Endothelial cell (in vitro differentiated cells): ENCODE measurements at places on chromosomes 6 and 20. TPM values are rescaled to one million over a fixed set of nuclear protein-coding genes. Genes with fewer than 3 reads are reported as not detected.

PLN gene
- not detected for total RNA-seq

MAS1L gene
- total RNA-seq: not detected

SMOC2 gene
- total RNA-seq: not detected

PPIL6 gene
- 0.95 TPM for total RNA-seq

ARFGAP1 gene
- 106 TPM for total RNA-seq

GATA5 gene
- total RNA-seq: not detected

TCF19 gene
- 17.2 TPM for total RNA-seq

DNA sequence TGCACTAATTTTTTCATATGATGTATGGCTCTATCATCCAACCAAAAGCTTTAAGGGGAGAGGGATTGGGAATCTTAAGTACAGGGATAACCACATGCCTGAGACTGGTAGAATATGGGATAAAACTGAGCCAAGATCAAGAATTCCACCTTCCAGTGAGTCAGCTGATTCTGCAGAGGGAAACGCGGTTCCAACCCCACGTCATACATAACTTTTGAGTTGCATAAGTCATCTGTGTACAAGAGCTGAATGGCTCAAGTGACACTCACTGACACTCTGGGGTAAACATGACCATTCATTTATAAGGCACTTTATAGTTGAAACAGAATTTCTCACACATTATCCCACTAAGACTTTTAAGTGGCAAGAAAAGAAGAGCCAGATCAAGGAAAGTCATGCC is 16.4 kb downstream of the TRIM27 start:
- no peak for DNase-seq

DNA sequence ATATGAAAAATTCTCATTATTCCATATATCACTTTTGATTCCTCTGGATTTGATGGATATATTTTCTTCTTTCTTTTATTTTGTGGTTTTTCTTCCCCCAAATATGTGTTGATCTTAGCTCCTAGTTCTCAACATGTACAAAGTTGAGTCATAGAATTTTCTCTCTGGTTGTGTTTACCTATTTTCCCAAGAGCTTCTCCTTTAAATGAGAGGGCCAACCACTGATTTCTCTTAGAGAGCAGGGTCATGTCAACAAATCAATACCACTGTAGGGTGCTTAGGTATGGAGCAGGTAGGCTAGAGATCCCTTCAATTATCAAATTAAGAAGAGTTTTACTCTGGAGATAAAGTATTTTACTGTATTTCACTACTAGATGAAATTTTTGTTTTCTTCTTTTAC is 145.7 kb downstream of the BMP5 start:
- no peak for DNase-seq

- DNase-seq: no peak
Measured at GRCh38 chr20:13141546-13141945, 79.5 kb upstream of the ISM1 start.

- DNase-seq: no peak
Measured at GRCh38 chr6:100899202-100899601, 18.1 kb upstream of the ASCC3 start.

DNA sequence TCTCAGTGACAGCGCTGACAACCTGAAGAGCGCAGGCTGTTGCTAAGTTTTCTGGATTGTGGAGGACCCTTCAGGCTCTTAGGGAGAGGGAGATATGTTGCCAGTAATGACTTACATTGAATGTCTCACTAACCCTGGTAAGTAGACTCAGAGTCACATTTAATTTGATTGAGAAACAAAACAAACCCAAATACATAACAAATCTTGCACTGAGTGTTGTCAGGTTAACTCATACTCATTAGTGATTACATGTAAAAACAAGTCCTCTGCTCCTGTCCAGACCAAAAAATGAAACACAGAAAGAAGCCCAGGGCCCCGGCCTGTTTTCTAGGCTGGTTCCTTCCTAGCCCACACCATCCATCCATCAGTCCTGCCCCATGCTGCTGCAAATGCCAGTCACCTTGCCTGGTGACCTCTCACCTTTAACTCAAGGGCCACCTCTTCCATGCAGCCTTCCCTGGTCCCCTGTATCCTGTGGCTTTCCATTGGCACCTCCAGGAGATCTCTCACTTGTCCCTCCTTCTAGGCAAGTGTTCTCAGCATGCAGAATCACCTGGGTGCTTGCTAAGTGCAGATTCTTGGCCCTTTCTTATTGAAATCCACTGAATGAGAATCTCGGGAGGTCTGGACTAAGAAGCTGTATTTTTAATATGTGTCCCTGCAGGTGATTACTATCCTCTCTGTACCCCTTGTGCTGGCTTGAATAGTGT is 34.7 kb upstream of the ERVFRD-1 start:
- DNase-seq: no peak

DNA sequence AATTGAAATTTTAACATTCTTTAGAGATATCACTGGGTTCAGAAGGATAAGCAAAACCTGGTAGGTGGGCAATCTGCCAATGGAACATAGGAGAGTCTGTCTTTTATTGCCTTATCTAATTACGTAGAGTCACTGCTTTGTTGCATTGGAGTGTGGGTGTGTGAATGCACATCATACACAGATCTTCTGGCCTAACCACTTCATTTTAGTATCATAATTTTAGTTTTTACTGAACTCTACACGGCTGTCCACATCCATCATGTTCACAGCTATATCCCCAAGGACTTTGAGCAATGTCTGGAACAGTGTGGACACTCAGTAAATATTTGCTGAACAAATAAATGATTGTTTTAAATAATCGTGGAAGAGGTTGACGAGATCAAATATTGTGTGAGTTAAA is 104.6 kb upstream of the AKIRIN2 start:
- no peak for DNase-seq

GRCh38 chr6:107331409-107332386 is 127.7 kb downstream of the PDSS2 start:
- DNase-seq: no peak

DNA sequence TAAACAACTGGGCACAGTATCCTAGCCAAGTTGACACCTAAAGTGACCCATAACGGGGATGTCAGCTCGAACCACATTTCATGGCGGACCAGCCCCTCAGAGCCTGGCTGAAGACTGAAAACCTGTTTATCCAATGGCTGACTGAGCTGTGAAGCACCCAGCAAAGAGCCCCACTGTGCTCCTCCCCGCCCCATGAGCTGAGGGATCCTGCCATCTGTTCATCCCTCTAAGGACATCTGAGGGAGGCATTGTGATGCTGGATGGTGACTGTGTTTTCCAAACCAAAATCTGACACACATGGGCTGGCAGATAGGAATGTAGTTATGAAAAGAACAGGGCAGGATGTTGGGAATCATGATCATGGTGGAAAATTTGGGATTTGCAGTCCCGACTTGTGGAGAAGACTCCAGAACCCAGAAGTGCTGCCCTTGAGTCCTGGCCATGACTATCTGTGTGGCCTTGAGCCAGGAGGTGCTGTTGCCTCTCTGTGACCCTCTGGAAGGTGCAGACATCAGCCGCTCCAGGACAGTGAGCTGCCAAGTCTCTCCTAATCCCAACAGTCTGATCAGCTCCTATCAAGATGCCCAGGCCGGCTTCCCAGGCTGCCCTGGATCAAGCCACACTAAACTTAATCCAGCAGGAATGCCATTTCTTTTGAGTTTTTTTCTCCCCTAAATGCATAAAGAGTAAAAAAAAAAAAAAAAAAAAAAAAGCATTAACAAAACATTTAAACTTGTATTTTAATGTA is 5.7 kb downstream of the EDN3 start:
- DNase-seq: no peak

DNA sequence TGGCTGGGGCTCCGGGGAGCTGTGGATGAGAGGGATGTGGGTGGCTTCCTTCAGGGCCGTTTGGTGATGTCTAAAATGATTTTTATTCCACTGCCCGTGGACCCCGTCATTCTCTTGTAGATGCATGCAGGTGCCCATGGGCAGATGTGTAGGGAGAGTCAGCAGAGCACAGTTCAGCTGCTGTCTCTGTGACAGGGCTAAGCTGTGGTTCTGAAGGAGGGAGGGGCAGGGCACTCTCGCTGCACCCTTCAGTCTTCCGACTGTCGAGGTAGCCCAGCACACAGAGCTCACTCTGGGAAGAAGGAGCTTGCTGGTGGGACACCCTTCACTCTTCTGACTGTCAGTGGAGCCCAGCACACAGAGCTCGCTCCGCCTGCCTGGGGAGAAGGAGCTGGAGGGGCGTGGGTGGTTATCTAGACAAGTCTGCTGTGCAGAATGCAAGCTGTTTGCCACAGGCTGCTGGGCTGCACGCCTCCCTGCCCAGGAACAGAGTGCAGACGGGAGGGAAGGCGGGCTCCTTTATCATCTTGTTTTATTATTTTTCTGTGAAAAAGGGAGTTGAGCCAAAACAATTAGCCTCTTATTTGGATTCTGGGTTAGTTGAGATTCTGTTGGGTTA is 28.4 kb upstream of the ADRM1 start:
- no peak for DNase-seq

- no peak for DNase-seq
Measured at GRCh38 chr6:586553-586952, 70.3 kb downstream of the HUS1B start.

DNA sequence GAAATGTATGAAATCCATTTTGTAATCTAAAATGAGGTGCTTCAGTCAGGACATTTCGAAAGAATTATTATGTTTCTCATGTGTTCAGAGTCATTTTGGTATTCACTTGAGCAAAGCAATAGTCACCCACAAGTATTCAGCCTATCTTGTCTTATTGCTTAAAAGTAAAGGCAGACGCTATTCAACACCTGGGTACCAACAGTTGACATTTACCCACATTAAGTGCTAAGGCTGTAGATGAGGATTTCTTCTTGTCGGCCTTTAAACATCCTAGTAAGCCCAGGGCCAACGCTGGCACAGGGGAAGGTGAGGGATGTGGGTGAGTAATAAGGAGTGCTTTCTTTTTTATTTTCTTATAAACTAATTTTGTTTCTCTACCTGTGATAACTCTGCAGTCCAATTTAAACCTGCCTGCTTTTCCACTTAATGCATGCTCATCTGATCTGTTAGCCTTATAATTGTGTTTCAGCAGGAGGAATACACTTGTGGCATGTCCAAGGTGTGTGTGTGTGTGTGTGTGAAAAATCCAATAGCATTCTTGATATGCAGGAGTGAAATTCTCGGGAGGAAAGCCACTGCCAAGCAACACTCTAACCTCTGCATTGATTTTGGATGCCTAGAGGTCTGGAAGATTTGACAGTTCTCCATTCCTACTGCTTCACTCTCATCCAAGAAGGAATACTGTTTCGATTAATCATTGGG is 252.0 kb downstream of the SOX4 start:
- DNase-seq: no peak

DNA sequence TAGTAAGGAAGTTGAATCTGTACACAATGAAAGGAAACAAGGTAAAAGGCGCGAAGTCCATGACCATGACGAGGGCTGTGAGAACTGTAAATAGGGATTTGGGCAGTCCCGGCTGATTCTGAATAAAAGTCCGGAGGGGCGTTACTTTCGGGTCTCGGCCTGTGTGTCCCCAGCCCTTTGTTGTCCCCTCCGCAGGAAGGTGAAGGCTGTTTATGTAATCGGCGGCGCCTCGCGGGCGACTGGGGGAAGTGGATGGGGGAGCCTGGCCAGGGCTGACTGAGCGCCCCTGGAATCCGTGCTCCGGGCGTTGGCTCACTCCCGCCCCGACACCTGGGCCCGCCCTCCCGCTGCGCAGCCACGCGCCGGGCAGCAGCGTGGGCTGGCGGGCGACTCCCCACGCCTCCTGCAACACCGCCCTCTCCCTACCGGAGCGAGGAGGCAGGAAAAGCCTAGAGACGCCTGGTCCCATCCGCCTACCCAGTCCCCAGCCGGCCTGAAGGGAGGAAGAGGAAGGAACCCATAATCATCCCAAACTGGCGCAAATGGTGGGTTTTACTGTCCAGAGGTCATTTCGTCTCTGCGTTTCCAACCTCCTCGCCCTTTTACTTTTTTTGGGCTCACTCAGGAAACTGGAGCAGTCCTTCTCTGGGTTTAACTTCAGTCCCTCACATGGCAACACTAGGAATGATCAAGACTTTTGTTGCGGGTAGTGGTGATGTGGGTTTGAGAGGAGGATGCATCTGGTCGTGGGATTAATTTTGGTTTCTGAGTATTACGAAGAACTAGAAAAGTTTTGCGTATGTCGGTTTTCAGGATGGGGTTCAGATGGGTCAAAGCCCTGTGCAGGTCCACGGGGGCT is 12.1 kb downstream of the TRIM31 start:
- DNase-seq: peak; percentile 49

DNA sequence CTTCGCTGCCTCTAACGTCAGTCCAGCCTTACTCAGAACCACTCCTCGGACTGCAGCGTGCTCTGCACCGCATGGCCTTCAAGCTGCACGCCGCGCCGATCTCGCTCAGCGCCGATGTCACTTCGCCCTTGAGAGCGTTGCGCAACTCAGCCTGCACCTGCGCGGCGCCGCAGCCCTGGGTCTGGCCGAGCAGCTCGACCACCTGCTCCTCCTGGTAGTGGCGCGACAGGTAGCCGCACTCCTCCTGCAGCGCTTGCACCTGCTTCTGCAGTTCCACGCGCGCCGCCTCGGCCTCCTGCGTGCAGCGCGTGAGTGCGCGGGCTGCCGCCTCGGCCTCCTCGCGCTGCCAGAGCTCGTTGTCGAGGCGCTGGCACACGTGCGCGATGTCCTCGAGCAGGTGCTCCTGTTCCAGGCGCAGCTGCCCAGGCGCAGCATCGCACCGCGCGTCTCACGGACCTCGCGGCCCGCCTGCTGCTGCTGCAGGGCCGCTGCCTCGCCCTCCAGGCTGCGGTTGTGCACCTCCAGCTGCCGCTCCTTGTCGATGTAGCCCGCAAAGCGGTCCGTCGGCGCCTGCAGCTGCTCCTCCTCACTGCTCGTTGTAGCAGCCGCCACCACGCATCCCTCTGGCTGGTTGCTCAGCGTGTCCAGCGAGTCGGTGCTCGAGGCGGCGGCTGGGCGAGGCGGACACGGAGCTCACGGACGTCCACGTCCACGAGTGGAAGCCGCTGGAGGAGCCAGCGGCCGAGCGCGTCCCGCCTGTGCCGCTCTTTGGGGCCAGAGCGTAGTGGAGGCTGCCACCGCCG is 380.6 kb upstream of the CHD6 start:
- no peak for DNase-seq

DNA sequence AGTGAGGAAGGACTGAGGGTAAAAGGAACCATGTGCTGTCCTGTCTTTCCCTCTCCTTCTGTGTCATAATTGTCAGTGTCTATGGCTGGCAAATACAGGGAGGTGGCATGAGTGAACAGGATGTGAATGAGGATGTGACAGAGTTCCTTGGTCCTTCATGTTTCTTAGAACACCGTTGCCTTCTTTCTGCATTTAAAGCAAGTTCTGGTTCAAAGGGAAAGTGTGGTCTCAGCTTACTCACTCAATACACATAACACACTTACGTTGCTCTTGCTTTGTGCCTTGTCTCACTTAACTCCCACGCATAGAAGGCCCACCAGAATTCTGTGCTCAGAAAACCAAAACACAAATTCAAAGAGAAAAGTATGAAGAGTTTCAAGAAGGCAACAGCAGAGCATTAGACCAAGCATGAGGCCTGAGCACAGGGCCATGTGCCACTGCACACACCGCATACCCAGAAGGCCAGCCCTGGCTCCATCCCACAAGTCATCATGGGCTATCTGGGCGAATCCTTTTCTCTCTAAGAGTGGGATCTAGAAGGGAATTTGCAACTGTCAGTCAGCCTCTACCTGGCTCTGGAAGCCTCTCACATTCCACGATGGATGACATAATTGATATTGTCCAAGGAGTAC is 38.9 kb upstream of the SAYSD1 start:
- no peak for DNase-seq
